Stimulated activated CD4-positive, alpha-beta T cell treated with anti-CD3 and anti-CD28 coated beads, Interleukin-12 subunit alpha, Interleukin-12 subunit beta, amount 100 ng/mL, for 24 hours (primary cell): ENCODE measurements at places on chromosomes 12 and 14.

DNA sequence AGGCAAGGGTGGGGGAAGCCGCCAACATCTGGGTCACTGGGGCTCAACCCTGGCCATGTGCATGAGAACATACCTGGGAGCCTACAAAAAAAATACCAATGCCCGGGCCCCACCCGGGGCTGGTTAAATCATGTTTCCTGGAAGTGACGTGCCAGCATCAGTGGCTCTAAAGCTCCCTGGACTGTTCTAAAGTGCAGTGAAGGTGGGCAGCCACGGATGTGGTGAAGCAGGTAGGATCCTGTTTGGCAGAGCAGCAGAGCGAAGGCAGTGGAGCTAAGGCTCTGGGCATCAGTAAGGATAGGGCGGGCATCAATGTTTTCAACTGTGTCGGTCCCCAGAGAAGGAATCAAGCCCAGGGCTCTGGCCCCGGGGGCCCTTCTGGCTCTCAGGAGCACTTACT is 525 bp upstream of the GPR68 start:
- DNase-seq: no peak

- DNase-seq: no peak
Observed at GRCh38 chr12:64044191-64044590, 177.9 kb downstream of the KICS2 start.

- DNase-seq: no peak
Observed at GRCh38 chr12:42936991-42937390, 347.4 kb upstream of the PRICKLE1 start.

- DNase-seq: no peak
Observed at GRCh38 chr12:89354612-89355067, 2.3 kb upstream of the DUSP6 start.

DNA sequence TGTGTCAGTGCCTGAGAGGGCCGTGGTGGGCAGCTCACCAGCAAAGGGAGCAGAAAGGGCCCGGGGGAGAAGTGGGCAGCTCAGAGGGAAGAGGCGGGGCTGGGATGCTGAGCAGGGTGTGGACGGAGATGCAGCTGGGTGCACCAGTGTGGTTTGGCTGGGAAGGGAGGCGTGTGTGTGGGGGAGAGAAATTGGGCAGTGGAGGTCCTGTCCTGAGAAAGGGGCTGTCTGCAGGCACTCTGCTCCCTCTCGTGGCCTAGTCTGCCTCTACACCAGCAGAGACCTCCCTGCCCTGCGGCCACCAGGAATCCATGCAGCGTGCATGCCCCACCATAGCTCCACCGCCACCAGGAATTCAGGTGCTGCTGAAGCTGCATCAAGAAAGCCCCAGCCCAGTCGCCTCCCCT is 6.4 kb downstream of the TMEM121 start:
- no peak for DNase-seq

GRCh38 chr14:102209224-102209966 is 69.7 kb downstream of the WDR20 start:
- no peak for DNase-seq

DNA sequence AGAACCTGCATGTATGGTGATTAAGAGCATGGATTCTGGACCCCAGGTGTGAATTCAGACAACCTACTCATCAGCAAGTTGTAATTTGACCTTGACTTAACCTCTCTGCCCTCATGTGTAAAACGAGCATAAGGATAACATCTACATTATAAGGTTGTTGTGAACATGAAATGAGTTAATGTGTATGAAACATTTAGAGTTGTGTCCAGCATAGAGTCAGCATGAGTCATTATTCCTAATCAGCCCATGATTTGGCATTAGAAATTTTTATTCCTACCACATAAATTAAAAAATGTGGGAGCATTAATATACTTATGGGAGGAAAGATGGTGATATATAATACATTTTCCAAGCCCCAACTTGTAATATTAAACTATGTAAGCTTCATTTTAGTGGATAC is 95.9 kb upstream of the DDHD1 start:
- DNase-seq: no peak

- DNase-seq: no peak
Observed at GRCh38 chr14:76112889-76113624, 38.7 kb upstream of the GPATCH2L start.

DNA sequence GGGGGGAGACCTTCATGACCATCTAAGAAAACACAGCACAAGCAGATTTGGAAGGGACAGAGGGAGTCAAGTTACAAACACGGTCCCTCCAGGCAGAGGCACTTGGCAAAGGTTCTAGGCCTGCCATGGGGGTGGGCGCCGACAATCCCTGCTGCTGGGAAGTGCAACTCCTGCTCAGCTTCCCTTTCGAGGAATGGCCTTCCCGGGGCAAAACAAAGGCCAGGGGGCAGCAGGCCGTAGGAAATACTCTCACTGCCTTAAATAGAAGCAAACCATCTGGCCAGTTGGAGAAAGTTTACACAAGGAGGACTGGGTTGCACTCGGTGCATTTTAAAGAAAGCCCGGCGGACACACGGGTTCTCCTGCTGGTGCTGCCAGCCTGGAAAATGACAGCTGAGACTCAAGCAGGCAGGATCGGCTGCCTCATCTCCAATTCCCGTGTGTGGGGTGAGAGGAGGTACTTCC is 65.8 kb downstream of the ITPK1 start:
- no peak for DNase-seq

DNA sequence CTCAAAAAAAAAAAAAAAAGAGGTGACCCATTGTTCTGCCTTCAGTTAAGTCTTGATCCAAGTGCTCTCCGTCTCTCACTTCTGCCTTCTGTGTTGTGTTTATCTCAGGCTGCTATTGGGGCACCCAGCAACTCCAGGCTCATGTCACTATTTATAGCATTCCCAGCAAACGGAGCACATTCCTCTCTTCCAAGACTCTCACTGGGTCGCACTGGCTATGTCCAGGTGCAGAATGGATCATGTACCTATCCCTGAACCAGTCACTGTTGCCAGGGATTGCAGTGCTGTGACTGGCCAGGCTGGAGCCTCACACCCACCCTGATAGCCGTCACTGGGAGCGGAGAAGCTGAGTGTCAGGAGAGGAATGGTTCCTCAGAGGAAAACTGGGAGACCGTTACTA is 31.2 kb downstream of the RHOF start:
- DNase-seq: no peak

- no peak for DNase-seq
Observed at GRCh38 chr14:95675486-95675885, 10.7 kb upstream of the TCL1B start.

DNA sequence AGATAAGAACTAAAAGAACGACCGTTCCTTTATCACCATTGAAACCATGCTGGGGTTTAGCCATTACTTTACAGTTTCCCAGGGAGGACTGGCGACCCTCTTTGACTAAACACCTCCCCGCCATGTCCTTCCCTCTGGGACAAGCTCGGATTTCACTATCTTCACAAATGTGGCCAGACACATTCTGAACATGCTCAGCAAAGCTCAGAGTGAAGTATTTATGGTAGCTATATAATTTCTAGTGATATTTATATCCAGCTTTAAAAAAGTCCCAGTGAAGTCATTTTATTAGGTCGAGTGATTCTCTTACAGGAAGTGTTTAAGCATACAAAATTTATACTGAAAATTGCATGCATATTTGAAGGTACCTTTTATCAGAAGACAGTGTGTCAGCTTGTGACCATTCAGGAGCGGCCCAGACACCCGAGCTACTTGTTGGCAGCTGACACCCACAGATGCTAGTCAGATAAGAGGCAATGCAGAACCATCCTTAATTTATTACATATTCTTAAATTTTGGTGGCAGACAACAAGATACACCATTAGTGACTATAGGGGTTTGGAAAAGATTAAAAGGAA is 36.8 kb downstream of the NIN start:
- no peak for DNase-seq

DNA sequence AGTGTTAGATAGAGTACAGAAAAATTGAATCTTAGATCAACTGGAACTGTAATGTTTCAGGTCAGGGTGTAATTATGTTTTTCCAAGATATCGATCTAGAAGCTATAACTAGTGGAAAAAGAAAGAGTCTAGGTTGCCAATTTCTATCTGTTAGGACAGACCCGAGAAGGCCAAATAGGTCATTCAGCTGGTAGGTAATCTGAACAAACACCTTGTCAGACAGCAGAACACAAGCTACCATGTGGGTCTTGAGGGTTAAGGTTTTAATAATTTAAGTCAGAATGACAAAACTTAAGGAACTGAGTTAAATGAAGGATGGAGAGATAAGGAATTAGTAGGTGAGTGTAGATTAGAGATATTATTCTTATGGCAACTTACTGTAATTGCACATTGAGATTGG is 44.9 kb upstream of the KCNMB4 start:
- no peak for DNase-seq

- DNase-seq: no peak
Observed at GRCh38 chr12:46522071-46522470, 149.5 kb upstream of the SLC38A2 start.

DNA sequence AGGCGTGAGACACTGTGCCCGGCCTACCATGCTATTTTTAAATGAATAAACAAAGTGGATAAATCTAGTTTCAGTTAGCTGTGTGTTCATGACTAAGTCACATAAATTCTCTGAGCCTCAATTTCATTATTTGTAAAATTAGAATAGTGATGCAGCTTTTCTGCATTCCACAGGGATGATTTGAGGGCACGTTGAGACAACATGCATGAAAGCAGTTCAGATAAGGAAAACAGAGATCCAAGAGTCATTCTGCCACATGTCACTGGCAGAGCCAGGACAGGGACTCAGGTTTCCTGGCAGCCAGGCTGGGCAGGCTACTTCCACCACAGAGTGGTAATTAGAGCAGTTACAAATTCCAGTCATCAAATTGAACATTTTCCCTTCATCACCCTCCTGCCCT is 2.9 kb upstream of the PPP4R4 start:
- no peak for DNase-seq

DNA sequence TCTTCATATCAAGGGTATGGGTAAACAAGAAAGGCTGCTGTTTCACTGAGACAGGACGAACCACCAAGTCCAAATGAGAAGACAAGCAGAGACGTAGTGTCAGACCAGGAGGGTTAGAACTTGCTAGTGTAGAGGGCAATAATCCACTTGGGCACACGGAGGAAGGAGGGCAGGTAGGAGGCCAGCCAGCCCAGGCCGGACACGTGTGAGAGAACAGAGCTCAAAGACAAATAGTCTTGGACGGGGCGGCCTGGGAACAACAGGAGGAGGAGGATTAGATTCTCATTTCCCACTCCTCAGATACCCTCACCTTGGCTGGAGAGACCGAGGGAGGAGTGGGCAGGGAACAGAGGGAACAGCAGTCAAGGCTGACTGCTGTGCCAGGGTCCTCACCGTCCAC is 8.8 kb downstream of the DHRS1 start:
- no peak for DNase-seq

- no peak for DNase-seq
Observed at GRCh38 chr14:30464481-30464880, 94.5 kb upstream of the G2E3 start.

DNA sequence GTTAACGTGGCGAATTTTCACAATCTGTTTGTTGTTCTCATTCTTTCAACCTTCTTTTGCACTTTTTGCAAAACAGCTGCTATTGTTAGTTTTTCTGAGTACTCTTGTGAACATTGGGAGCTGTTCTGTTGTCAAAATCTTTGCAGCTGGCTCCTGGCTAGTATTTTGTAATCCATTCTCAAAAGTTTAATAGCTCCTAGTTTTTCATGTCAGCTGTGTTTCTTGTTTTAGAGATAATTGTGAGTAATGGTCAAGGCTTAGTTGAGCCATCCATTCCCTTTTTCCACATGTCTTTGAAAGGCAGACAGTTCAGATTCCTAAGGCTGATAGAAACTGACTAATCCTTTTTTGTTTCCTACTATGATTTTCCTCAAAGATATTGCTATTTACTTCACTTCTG is 39.1 kb upstream of the CRADD start:
- DNase-seq: no peak

DNA sequence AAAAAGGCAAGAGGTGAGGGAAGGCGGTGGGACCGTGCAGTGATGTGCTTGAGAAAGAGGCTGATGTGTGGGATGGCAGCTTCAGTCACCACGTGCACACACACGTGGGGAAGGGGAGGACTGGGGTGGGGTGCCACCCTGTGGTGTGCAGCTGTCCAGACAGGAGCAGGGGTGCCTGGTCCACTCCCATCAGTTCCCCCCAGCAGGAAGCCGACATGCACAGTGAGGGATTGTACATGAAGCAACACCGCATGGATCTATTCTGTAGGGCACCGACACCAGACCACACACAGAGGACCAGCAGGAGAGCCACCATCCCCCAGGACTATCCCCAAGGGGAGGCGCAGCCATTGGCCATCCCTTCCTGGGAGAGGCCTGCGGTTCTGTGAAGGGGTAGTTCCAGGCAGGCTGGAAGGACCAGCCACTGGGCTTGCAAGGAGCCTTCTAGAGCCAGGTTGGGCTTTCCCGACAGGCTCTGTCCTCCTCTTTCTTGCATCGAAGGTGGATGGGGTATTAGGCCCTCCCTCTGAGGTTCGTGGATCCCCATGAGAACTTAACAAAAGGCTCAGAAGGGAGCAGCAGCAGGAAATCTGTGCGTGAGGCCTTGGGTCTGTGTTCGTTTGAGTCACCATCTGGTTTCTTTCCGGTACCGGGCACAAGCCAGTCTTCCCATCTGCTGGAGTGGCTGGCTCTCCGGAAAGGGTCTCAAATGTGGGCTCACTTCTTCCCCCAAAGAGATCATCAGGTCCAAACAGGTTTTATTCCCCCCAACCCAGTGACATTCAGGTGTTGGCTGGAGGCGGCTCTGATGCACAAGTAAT is 59.8 kb downstream of the PLEKHG3 start:
- DNase-seq: no peak
